Urothelium cell line (cell line): ENCODE measurements at places on chromosomes 6 and 20.

DNA sequence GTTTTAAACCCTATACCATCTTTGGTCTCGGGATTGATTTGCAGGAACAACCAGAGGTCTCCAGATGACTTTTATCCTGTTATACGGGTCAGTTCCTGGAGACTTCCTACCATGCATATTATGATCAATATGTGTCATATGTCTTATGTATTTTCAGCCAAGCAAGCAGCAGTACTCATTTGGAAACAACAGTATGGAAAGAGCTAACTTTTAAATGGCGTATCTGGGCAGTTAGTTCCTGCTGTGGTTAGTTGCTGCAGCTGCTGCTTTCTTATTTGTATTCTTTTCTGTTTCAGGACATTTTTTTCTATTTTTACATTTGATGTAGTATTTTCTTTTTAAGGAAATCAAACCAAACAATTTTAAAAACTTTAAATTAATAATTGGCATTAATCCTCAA is 207.5 kb downstream of the MANEA start:
- no peak for DNase-seq

- no peak for DNase-seq
These were observed 9.6 kb downstream of the DACT2 start for GRCh38 chr6:168309997-168310396.

DNA sequence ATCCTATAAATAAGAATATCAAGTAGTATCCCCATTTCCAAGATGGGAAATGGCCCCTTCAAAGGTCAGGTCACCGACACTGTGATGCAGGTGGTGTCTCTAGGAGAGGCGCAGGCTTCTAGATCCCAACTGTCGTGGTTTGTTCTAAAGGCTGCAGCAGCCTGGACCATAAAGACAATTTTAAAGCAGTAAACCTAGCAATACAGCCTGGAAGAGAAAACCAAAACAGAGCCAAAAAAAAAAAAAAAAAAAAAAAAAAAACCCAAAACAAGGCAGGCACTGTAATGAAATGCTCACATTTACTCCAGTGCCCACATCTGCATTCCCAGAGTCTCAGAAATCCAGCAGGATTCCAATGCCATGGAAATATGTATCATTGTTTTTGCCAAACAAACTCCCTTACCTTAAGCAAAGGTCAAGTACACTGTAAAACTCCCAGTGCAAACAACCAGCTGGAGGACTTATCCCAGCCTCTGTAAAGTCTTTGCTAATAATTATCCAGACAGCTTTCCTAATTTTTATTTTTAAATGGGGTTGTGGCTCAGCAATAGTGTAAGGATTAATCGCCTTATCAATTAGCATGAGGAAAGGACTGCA is 98.2 kb downstream of the PSMG4 start:
- DNase-seq, result no peak

- no peak for DNase-seq
These were observed 96.8 kb upstream of the MLIP start for GRCh38 chr6:54014440-54014839.

DNA sequence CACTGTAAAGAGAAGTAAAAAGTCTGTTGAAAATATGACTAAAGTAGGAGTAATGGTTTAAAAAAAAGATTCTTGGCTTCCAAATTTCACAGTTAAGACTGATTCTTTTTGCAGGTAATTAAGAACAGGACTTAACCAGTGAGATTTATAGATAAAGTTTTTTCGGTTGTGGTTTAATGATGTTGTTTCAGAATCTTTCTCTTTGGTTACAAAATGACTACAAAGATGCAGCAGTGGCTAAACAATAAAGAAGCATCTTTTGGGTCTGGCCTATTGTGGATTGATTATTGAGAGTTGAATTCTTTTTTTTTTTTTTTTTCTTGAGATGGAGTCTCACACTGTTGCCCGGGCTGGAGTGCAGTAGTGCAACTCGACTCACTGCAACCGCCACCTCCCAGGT is 109.7 kb downstream of the AKAP7 start:
- DNase-seq, result no peak
